Heart right ventricle (tissue), 16 donors: ENCODE measurements at places on chromosomes 11 and 22. TPM values are rescaled to one million over a fixed set of nuclear protein-coding genes. Genes with fewer than 3 reads are reported as not detected.

GRCh38 chr22:32123657-32124056 lies 35.4 kb downstream of the C22orf42 start:
- H3K27me3 ChIP-seq = no peaks in the 10 kb centered on the region
- no peak overlapping the region for H3K4me3 ChIP-seq
- DNase-seq = no peak
- no peak overlapping the region for H3K27ac ChIP-seq

GRCh38 chr22:46536537-46537224 lies 739 bp downstream of the CELSR1 start:
- no peak for DNase-seq
- no peak overlapping the region for H3K27ac ChIP-seq
- no peaks in the 10 kb centered on the region for H3K36me3 ChIP-seq
- H3K27me3 ChIP-seq = peaks cover 38% of the 10 kb centered on the region

The POTEH gene
- total RNA-seq = not detected

GRCh38 chr11:7520011-7520942 lies 6.5 kb downstream of the PPFIBP2 start:
- no peaks in the 10 kb centered on the region for H3K36me3 ChIP-seq
- no peaks in the 10 kb centered on the region for H3K27me3 ChIP-seq
- H3K27ac ChIP-seq = no peak overlapping the region
- H3K4me1 ChIP-seq = peaks cover 16% of the 10 kb centered on the region

The CRYBA4 gene
- total RNA-seq = not detected

DNA sequence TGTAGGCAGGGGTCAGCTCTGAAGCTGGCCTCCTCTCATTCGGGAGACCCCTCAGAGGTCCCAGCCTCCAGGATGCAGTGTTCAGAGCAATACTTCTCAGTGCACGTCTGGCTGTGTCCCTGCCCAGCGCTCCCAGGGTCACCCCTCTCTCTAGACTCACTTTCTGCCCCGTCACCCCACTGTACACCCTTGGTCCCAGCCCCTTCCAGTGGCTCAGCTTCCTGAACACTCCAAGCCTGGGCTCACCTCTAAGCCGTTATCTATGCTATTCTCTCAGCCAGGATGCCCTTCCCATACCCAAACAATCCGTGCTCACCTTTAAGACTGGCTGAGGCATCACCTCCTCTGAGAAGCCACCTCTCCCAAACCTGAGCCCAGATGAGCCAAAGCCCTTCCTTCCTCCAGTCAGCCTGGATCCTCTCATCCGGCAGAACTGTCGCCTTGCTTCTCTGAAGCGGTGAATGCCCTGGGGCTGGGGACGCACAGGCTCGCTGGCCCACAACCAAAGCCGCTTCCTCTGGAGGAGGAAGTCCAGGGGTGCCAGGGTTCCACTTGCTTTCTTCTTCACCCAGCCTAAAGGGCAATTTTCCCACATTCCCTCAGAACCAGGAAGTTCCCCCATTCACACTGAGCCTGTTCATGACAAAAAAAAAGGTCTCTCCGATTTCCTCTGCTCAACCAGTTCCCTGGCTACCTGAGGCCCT lies 13.7 kb upstream of the CDKN1C start:
- no peak overlapping the region for H3K4me3 ChIP-seq
- H3K4me1 ChIP-seq = peaks cover 45% of the 10 kb centered on the region
- H3K36me3 ChIP-seq = no peaks in the 10 kb centered on the region
- H3K27ac ChIP-seq = peak overlapping the region; percentile 30

The RIC3 gene
- 11.4 TPM for total RNA-seq

GRCh38 chr22:17064498-17065100 lies 20.2 kb upstream of the IL17RA start:
- H3K27ac ChIP-seq = peak overlapping the region; percentile 29
- no peak overlapping the region for H3K4me3 ChIP-seq
- H3K4me1 ChIP-seq = peaks cover 23% of the 10 kb centered on the region

The MCAT gene
- 15.2 TPM for total RNA-seq

- H3K27me3 ChIP-seq = no peaks in the 10 kb centered on the region
- no peaks in the 10 kb centered on the region for H3K4me1 ChIP-seq
- no peak overlapping the region for H3K4me3 ChIP-seq
- no peaks in the 10 kb centered on the region for H3K36me3 ChIP-seq
- DNase-seq = no peak
- H3K27ac ChIP-seq = no peak overlapping the region
These were observed 102.4 kb downstream of the PRMT3 start for GRCh38 chr11:20489948-20490347.

GRCh38 chr11:20369826-20370225 lies 6.3 kb downstream of the HTATIP2 start:
- no peak overlapping the region for H3K27ac ChIP-seq
- no peak overlapping the region for H3K4me3 ChIP-seq
- DNase-seq = no peak
- no peaks in the 10 kb centered on the region for H3K4me1 ChIP-seq

DNA sequence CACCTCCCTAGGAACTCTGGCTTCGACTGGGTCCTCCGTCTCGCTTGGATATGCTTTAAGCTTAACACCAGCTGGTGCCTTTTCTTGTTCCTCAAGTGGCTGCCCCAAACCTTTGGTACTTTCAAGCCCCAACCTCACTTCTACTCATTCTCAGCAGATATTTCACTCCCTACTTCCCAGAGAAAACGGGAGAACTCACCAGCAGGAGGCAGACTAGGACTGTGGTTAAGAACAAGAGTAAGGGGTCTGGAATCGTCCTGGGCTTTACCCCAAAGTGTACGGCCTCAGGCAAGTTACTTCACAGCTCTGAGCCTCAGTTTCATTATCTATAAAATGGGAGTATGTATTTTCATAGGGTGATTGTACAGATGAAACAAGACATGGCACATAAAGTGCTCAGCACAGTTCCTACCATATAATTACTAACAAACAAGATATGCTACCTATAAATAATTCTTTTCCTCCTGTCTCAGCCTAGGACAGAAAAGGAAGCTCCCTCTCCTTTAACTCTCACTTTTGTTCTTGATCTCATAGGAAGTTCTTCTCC lies 37.8 kb downstream of the PAMR1 start:
- no peak overlapping the region for H3K4me3 ChIP-seq
- no peak overlapping the region for H3K27ac ChIP-seq
- H3K4me1 ChIP-seq = no peaks in the 10 kb centered on the region
- peak; percentile 15 for DNase-seq
- H3K36me3 ChIP-seq = no peaks in the 10 kb centered on the region
- no peaks in the 10 kb centered on the region for H3K27me3 ChIP-seq

The F2 gene
- total RNA-seq = not detected

DNA sequence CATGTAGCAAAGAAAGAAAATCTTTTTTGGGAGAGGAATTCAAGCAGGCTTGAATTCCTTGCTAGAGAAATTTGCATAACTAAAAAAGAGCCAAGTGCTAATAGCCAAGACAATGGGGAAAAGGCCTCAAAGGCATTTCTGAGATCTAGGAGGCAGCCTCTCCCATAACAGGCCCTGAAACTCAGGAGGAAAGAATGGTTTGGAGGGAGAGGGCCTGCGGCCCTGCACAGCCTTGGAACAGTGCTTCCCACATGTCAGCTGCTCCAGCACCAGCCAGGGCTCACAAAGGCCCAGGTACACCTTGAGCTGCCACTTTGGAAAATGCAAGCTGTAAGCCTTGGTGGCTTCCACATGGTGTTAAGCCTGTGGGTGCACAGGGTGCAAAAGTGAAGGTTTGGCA lies 55.5 kb upstream of the TSPAN18 start:
- no peak overlapping the region for H3K4me3 ChIP-seq
- H3K36me3 ChIP-seq = no peaks in the 10 kb centered on the region
- H3K27me3 ChIP-seq = no peaks in the 10 kb centered on the region
- H3K4me1 ChIP-seq = no peaks in the 10 kb centered on the region

DNA sequence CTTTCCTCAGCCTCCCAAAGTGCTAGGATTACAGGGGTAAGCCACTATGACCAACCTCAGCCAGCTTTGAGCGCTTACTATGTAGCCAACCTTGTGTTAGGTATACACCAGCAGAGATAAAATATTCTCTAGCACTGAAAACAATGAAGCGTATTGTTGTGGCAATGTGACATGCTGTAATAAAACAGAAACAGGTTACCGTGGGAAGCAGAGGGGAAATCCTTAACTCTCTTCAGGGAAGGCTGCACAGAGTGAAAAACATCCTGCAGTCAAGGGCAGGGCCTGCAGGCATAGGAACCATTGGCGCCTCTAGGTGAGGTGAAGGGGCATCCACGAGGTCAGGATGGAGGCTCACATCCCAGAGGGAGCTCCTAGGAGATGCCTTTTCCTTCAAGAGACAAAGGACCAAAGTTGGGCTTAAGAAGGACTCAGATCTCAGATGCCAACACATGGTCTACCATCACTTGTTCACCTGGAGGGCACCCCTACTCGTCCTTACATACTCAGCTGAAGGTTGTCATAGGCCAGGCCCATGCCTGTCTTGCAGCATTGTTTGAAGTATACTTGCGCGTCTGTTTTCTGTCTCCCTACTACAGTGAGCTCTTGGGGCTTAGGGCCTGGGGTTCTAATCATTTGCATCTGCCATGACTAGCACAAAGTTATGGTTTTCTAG lies 8.0 kb downstream of the POLD4 start:
- H3K27me3 ChIP-seq = no peaks in the 10 kb centered on the region
- no peak for DNase-seq
- peaks cover 11% of the 10 kb centered on the region for H3K4me1 ChIP-seq

DNA sequence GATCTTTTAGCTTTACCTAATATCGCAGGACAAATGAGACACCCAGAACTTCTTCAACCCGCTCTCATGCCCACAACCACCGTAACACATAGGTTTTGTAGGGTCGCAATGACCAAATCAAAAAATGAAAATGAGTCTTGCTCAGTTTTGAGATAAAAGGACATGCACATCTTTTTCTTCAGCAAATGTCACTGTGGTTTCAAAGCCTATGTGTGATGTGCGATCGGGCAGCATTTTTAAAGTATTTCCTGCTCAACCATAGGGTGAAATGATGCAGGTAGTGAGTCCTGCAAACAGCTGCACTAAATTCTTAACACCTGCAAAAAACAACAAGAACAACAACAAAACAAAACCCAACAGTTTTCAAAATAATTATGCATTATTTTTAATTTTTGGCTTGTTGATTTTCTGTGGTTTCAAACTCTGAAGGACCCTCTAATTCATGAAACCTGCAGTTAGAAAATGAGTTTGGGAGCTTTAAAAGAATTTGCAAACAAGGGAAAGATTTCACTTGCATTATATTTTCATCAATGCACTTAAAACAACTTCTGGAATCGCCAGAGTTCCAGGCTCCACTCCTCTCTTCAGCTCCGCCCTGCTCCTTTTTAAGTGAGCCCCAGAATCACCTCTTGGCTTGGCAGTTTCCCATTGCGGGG lies 79.4 kb downstream of the PRR5L start:
- no peaks in the 10 kb centered on the region for H3K36me3 ChIP-seq
- peak overlapping the region; percentile 74 for H3K4me3 ChIP-seq
- no peak overlapping the region for H3K27ac ChIP-seq
- peaks cover 29% of the 10 kb centered on the region for H3K4me1 ChIP-seq
- peaks cover 9% of the 10 kb centered on the region for H3K27me3 ChIP-seq
- no peak for DNase-seq

The MRGPRX3 gene
- not detected for total RNA-seq

DNA sequence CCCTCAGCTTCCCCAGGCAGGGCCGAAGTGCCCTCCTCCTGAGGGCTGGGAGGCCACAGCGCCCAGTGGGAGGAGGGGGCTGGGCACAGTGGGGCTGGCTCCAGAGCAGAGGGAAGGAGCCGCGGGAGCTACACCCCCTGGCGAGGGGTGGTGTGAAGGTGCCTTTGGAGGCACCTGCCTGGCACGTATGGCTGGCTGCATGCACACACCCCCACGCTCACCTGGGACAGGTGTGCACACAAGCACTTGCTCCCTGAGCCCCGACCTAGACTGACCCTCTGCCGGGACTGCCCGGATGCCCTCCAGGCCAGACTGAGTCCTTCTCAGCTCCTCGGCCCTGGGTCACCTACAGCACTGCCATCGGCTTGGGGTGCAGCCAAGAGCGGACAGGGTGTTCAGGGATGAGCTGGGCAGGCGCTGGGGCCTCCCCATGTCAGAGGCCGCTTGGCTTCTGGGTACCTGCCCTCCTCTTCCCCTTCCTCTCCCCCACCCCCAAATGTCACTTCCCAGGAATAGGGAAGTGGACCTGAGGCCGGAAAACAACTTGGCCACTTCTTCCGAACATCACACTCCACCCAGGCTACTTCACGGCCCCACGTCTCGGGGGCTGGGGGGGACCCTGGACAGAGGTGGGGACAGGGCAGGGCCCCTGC lies 7.4 kb upstream of the PIM3 start:
- no peaks in the 10 kb centered on the region for H3K27me3 ChIP-seq
- peak overlapping the region; percentile 82 for H3K27ac ChIP-seq
- H3K4me1 ChIP-seq = peaks cover 24% of the 10 kb centered on the region
- peak; percentile 42 for DNase-seq
- no peak overlapping the region for H3K4me3 ChIP-seq
- H3K36me3 ChIP-seq = no peaks in the 10 kb centered on the region

DNA sequence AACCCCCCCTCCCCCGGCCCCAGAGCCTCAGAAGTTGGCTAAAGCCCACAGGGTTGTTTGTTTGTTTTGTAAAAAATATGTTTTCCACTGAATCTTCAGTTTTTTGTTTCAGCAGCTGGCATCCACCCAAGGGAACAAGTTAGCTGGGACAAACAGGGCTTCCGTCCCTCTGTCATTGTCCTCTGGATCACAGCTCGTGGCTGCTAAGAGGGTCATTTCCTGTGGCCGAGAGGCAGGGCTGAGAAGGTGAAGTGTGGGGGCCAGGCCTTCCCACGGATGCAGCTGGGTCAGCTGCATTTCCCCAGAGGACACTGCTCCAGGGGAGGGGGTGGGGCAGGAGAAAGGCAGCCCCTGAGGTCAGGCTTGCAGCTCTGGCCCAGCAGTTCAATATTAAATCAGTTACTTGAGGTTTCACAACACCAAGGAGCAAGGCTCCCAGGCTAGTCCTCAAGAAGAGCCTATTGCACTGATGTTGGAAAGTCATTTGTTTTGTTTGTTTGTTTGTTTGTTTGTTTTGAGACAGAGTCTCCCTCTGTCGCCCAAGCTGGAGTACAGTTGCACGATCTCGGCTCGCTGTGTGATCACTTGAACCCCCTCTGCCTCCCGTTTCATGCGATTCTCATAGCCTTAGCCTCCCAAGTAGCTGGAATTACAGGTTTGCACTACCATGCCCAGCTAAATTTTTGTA lies 34.4 kb upstream of the SMTN start:
- no peak overlapping the region for H3K4me3 ChIP-seq
- peaks cover 80% of the 10 kb centered on the region for H3K4me1 ChIP-seq
- no peaks in the 10 kb centered on the region for H3K27me3 ChIP-seq
- peak; percentile 80 for DNase-seq
- no peaks in the 10 kb centered on the region for H3K36me3 ChIP-seq
- H3K27ac ChIP-seq = peak overlapping the region; percentile 81

The ANO1 gene
- 13.8 TPM for total RNA-seq

- H3K36me3 ChIP-seq = no peaks in the 10 kb centered on the region
- H3K27me3 ChIP-seq = no peaks in the 10 kb centered on the region
- no peak overlapping the region for H3K4me3 ChIP-seq
These were observed 44.5 kb upstream of the CHRM4 start for GRCh38 chr11:46436113-46436512.

The OR52E8 gene
- total RNA-seq = not detected

- no peak overlapping the region for H3K27ac ChIP-seq
- DNase-seq = no peak
- no peak overlapping the region for H3K4me3 ChIP-seq
- H3K36me3 ChIP-seq = no peaks in the 10 kb centered on the region
- H3K4me1 ChIP-seq = peaks cover 27% of the 10 kb centered on the region
These were observed 191.1 kb upstream of the DDI1 start for GRCh38 chr11:103845331-103845730.

The TTC28 gene
- total RNA-seq = 13.8 TPM

The GLB1L2 gene
- total RNA-seq = 0.31 TPM

The KRTAP5-7 gene
- not detected for total RNA-seq

The DDIAS gene
- 0.37 TPM for total RNA-seq

GRCh38 chr22:49272546-49273125 lies 555.0 kb downstream of the BRD1 start:
- H3K4me3 ChIP-seq = no peak overlapping the region
- no peaks in the 10 kb centered on the region for H3K4me1 ChIP-seq
- no peak for DNase-seq
- H3K27me3 ChIP-seq = no peaks in the 10 kb centered on the region
- no peak overlapping the region for H3K27ac ChIP-seq
- H3K36me3 ChIP-seq = no peaks in the 10 kb centered on the region
